Smooth muscle cell of the pulmonary artery (primary cell): ENCODE measurements at places on chromosomes 2 and 18. TPM values are rescaled to one million over a fixed set of nuclear protein-coding genes. Genes with fewer than 3 reads are reported as not detected.

The ATP6V1C2 gene
- total RNA-seq, result not detected in 2 replicates

The LRRC30 gene
- total RNA-seq, result not detected in 2 replicates

The HNMT gene
- total RNA-seq, result 8.0 and 69.4 TPM in 2 replicates

The OTX1 gene
- 0.13 TPM in 1 of 2 replicates, not detected in the other for total RNA-seq

The TMEM185B gene
- 35.9 and 51.3 TPM in 2 replicates for total RNA-seq

The FAM228A gene
- total RNA-seq, result 0.72 and 3.2 TPM in 2 replicates

The CD8A gene
- total RNA-seq, result 0.07 TPM in 1 of 2 replicates, not detected in the other

The CCDC74B gene
- total RNA-seq, result 5.0 TPM in 2 replicates

The CAPN14 gene
- total RNA-seq, result 0.23 and 0.26 TPM in 2 replicates

The EVA1A gene
- 26.7 and 94.9 TPM in 2 replicates for total RNA-seq

The DYNAP gene
- total RNA-seq, result not detected in 2 replicates

The ACADL gene
- total RNA-seq, result 0.33 and 1.7 TPM in 2 replicates

The SCN3A gene
- total RNA-seq, result 0.40 and 0.85 TPM in 2 replicates

The ACTG2 gene
- total RNA-seq, result 32.7 and 43.4 TPM in 2 replicates

The SDC1 gene
- total RNA-seq, result 3.1 and 44.3 TPM in 2 replicates

The PPM1G gene
- total RNA-seq, result 59.6 and 68.3 TPM in 2 replicates

The GALNT14 gene
- 0.52 and 5.3 TPM in 2 replicates for total RNA-seq

The DSC2 gene
- 0.07 TPM in 2 replicates for total RNA-seq

The INO80B gene
- total RNA-seq, result 14.4 and 22.7 TPM in 2 replicates

The RFTN2 gene
- total RNA-seq, result 3.5 and 10.0 TPM in 2 replicates

The UBR3 gene
- 40.0 and 56.4 TPM in 2 replicates for total RNA-seq

The COLEC12 gene
- total RNA-seq, result 16.2 and 21.1 TPM in 2 replicates

The SCN7A gene
- total RNA-seq, result under 0.01 TPM in 1 of 2 replicates, not detected in the other

The PSME4 gene
- total RNA-seq, result 34.5 and 35.8 TPM in 2 replicates

The LRRTM4 gene
- 0.07 TPM in 1 of 2 replicates, not detected in the other for total RNA-seq

The TMEM169 gene
- total RNA-seq, result 0.26 and 0.83 TPM in 2 replicates

The ALPG gene
- not detected in 2 replicates for total RNA-seq

The TGFA gene
- total RNA-seq, result 0.13 and 2.8 TPM in 2 replicates

The BOLL gene
- not detected in 2 replicates for total RNA-seq

The GULP1 gene
- total RNA-seq, result 27.3 and 35.6 TPM in 2 replicates

The SERPINB13 gene
- not detected in 2 replicates for total RNA-seq

The DSG2 gene
- 3.8 and 5.2 TPM in 2 replicates for total RNA-seq

The NRP2 gene
- 7.0 and 54.9 TPM in 2 replicates for total RNA-seq

The DLGAP1 gene
- total RNA-seq, result 0.53 and 1.1 TPM in 2 replicates

The TDRD15 gene
- not detected in 2 replicates for total RNA-seq

The CCDC178 gene
- not detected in 2 replicates for total RNA-seq

The TRIM43 gene
- total RNA-seq, result not detected in 2 replicates

The ASPRV1 gene
- 0.33 and 0.46 TPM in 2 replicates for total RNA-seq

The ZBTB14 gene
- 7.8 and 8.0 TPM in 2 replicates for total RNA-seq

The ARHGEF4 gene
- total RNA-seq, result 4.7 and 13.2 TPM in 2 replicates

The POTEC gene
- under 0.01 TPM in 2 replicates for total RNA-seq

The CPO gene
- total RNA-seq, result not detected in 2 replicates

The HOXD10 gene
- total RNA-seq, result not detected in 2 replicates

The FOXD4L1 gene
- total RNA-seq, result 0.13 and 0.17 TPM in 2 replicates

The RUFY4 gene
- total RNA-seq, result not detected in 2 replicates

The MEP1B gene
- 0.07 TPM in 1 of 2 replicates, not detected in the other for total RNA-seq

The UGT1A3 gene
- total RNA-seq, result not detected in 2 replicates

The PPP1CB gene
- 142 and 165 TPM in 2 replicates for total RNA-seq
